ENCODE measurements at places on chromosomes 2 and 18.

GRCh38 chr2:224925061-224925809 lies 117.0 kb downstream of the DOCK10 start:
- no peak for DNase-seq

DNA sequence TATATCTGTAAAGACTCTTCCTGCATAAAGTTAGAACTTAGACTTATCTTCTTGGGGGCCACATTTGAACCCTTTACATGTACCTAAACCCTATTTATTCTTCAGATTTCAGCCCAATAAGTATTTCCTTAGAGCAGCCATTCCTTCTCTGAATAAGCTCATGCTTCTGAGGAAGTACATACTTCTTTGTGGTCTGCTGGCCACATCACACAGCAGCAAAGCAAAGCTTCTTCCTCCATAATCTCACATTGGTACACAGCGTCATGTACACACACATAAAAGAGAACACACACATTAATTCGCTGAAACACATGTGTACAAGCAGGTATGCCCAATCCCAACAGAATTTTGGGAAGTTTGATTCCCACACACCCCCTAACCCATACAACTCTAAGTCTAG lies 331.0 kb downstream of the CDH2 start:
- DNase-seq, result no peak

DNA sequence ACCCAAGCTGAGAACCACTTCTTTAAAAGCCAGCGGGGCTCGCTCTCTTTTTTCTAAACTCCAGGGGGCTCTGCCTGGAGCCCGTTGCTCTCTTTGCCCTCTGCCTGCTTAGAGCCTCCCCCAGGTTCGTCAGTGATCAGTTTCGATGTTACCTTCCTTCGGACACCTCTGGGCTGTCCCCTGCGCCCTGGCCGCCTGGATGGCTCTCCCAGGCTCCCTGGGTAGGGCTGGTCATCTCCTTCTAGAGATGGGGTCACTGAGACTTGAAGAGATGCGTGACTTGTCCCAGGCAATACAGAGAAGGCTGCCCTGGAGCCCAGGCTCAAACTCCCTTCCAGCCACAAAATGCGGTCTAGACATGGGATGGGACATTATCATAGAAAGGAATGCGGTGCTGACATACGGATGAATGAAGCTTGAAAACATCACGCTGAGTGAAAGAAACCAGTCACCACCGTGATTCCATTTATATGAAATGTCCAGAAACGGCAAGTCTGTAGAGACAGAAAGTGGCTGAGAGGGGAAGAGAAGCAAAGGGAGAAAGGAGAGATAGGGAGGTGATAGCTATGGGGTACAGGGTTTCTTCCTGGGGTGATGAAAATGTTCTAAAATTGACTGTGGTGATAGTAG lies 14.6 kb downstream of the KCNF1 start:
- DNase-seq, result no peak

GRCh38 chr2:234861841-234862735 lies 89.7 kb upstream of the SH3BP4 start:
- DNase-seq, result peak; percentile 77

GRCh38 chr2:208064220-208064961 lies 39.1 kb upstream of the PLEKHM3 start:
- no peak for DNase-seq

- DNase-seq, result no peak
Measured at GRCh38 chr2:144827404-144827803, 307.5 kb upstream of the ZEB2 start.

GRCh38 chr2:10076511-10076910 lies 3.7 kb downstream of the CYS1 start:
- DNase-seq, result no peak

- no peak for DNase-seq
Measured at GRCh38 chr2:3805201-3805939, 102.0 kb downstream of the DCDC2C start.

GRCh38 chr18:53566626-53567025 lies 657.8 kb downstream of the MBD2 start:
- no peak for DNase-seq

DNA sequence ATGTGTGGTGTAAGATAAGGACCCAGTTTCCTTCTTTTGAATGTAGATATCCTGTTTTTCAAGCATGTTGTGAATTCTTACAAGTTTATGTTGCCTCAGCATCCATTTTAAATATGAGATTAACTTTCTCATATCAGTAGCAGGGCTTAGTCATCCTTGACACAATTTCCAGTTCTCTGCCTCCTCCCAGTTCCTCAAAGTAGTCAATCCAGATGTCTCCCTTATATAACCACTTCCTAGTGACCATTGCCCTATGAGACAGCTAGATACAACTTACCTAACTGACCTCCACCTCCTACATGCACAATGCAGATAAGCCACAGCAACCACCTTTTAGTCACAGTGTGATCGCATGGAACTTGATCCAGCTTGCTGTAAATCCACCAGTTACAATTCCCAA lies 269.2 kb upstream of the ZNF521 start:
- no peak for DNase-seq

DNA sequence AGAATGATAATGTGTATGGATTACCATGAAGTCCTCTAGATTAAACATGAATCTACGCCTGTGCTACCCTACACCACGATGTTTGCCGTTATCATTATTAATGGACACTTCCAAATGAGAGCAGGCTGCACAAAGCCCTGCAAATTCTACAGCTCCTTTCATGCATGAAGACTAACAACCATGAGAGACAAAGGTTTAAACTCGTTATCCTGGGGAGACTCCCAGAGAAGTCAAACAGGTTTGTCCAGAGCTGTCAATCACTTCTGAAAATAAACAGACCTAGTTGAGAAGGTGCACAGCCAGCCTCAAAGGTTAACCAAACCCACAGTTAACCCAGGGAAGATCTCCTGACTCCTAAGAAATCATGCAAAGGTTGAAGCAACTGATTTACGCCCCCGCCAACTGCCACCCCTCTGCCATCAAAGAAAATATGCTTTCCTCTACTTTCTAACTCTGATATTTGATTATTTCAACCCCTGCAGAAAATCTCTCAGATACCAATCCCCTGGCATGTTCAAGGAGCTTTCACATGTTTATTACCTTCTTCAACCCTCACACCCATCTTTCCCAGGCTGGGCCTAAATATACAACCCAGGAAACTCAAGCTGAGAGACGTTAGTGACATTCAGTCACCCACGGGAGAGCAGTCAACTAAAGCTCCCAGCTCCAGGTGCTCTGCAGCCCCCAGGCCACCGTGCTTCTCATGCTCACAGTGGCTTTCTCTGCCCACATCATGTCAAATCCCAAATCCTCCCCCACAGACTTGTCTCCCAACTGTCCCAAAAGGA lies 35.9 kb downstream of the MYO5B start:
- DNase-seq, result no peak

DNA sequence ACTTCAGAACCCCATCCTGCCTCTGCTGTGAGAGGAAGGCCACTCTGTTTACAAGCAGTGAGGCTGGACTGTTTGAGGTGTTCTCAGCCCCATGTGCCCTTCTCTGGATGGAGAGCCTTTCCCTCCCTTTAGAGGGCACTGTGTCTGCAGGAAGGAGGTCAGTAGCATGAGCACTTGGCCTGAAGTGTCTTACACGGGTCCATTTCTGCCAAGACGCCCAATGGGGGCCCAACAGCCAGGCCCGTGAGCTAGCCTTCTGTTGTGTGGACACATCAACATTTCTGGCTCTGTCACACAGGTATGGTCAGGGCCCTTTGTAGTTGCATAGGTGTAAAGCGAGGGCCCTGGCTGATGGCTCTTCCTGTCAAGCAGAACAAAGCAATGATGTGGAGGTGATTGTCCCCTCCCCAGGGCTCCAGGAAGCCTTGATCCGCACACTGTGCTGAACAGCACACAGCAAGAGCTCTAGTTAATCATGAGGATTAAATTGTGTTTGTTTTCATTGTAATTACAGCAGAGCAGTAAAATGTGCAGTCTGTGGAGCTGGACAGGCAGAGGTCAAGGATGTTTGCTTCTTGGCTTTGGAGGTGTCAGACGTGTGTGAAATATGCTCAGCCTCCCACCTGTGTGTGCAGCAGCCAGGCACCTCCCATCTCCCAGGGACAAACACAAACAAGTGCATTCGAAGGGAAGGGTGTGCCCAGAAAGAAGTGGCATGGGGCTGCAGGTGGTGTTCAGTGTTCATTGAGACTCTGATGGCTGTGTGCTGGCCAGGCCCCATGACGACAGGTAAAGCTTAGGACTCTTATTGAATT lies 132.1 kb downstream of the SH3RF3 start:
- DNase-seq, result no peak

DNA sequence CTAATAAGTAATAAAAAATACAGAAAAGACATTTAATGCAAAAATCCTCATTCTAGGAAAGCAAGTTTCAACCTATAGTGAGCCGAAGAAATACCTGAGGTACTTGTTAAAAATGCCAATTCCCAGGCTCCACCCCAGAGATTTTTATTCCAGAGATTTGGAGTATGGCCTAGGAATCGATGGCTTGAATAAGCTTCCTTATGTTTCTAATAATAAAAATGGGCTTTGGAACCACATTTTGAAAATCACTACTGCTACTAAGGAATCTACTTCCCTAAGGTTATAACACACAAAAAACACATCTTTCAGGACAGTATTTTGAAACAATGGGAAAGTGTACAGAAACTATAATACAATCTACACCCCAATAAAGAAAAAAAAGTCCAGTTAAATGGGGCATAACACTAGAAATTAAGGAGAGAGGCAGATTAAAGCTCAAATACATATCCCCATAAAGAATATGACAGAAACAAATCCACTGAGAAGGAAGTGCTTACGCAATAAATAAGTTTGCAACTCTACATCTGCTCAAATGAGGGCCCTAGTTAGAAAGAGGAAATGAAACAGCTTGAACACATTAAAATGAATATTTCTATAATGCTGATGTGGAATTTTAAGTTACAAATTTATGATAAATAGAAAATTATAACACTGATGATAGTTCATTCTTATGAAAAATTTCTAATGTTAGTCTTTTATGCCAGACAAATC lies 103.7 kb downstream of the EPB41L3 start:
- DNase-seq, result no peak

DNA sequence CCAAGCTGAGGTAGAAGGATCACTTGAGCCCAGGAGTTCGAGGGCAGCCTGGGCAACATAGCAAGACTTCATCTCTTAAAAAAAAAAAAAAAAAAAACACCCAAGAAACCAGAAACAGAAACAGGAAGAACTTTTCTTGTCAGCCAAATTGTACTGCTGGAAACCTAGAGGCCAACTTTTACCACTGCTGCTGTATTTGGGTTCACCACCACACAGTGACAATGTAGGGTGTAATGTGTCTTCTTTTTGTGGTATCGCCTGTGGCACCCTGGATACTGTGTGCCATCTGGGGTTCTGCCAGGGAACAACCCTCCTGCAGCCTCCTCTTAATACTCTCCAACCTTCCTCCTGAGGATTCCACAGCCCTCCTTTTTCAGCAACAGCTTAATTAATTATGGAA lies 72.6 kb downstream of the STK39 start:
- no peak for DNase-seq

- no peak for DNase-seq
Measured at GRCh38 chr2:147006736-147007141, 838.1 kb upstream of the ACVR2A start.

GRCh38 chr2:25976983-25977741 lies 5.1 kb downstream of the KIF3C start:
- DNase-seq, result no peak

GRCh38 chr2:29000956-29001355 lies 19.9 kb downstream of the TOGARAM2 start:
- DNase-seq, result no peak

DNA sequence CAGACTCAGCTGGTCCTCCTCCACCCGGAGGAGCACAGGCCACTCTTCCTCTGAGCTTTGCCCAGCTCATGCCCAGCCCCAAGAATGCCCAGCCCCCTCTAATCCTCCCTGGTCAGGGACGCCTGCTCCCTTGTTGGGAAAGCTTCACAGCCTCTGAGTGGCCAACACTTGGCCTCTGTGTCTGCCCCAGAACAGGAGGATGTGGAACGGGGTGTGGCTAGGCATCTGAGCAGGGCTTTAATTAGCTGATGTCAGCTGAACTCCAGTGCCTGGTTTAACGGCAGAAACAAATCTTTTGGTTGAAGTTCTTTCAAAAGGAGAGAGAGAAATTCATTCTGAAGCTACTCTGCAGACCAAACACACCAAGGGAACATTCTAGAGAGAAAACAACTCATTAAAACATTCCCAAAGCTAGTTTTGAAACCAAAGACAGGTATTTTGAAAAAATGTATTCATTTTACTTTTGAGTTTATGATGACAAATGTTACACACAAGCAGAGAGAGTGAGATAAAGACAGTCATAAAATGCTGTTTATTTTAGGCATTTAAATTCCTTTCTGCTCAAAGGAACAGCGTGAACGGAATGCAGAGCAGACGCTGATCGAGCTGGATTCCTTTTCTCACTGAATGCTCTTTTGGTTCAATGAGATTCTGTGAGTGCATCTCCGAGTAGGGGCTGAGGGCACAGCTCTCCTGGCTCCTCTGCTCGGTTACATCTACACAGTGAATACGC lies 63.8 kb downstream of the RTP5 start:
- no peak for DNase-seq

- peak; percentile 68 for DNase-seq
Measured at GRCh38 chr2:96138179-96139145, at the start of gene ASTL. TSS of gene ASTL (minus strand) at chr2:96138502. CDS start at chr2:96138436, 66 bp downstream.

DNA sequence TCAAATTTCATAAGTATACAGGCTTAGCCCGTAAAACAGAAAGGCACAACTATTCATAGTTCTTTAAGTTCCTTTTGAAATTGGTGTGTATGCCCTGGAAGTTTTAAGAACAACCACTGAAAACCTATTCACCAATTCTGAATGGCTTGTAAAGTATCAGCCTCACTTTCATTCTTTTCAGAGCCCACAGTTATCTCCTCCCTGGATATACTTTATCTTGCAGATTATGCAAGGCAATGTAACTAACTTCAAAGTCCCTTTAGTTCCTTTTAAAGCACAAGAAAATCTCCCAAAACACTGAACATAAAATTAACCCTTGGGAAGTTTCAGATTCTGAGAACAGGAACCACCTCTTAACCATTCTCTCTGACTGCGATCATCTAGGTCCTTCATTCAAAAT lies 1.1 kb downstream of the STRN start:
- no peak for DNase-seq

DNA sequence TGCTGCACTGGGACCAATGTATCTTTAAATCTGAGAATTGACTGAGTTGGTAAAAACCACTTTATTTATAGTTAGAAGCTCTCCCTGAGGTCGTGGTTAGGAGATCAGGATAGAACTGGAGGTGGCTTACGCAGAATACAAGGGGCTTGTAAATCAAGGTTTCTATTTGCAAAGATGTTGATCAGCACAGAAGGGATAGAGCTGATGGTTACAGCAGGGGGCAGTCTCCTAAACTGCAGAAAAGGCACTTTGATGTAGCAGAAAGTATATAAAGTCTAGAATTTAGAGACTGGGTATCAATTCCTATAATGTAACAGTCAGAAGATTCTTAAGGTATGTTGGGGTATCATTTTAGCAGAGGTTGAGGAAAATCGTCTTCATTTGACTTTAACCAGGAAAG lies 25.2 kb upstream of the ACVR1 start:
- DNase-seq, result no peak

- DNase-seq, result no peak
Measured at GRCh38 chr2:116716038-116716437, 1098.5 kb upstream of the DDX18 start.

Data from heart left ventricle (tissue), 16 donors.